Stimulated activated CD4-positive, alpha-beta T cell treated with anti-CD3 and anti-CD28 coated beads, Interleukin-1b, Interleukin-23, amount 100 ng/mL, for 1 hour (primary cell): ENCODE measurements at places on chromosomes 3 and 15.

DNA sequence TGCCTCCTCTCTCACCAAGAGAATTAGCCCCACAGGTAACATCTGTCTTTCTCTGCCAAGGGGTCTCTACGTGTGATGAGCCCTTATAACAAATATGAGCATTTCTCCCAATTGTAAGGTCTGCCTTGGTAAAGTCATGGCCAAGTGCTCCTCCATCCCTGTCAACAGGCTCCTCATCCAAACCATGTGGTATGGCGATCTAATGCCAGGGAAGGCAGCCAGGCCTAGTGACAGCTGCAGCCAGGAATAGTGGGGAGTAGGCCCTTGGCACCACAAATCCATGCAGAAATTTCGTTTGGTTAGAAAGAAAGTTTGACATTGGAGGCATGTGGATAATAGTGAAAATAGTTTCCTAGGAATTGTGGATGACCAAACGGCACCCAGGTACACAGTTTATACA, 4.7 kb upstream of the LRTM1 start:
- no peak for DNase-seq

GRCh38 chr15:55403531-55403930, 4.6 kb downstream of the CCPG1 start:
- no peak for DNase-seq

GRCh38 chr3:22377421-22377820, 626.4 kb upstream of the ZNF385D start:
- no peak for DNase-seq

DNA sequence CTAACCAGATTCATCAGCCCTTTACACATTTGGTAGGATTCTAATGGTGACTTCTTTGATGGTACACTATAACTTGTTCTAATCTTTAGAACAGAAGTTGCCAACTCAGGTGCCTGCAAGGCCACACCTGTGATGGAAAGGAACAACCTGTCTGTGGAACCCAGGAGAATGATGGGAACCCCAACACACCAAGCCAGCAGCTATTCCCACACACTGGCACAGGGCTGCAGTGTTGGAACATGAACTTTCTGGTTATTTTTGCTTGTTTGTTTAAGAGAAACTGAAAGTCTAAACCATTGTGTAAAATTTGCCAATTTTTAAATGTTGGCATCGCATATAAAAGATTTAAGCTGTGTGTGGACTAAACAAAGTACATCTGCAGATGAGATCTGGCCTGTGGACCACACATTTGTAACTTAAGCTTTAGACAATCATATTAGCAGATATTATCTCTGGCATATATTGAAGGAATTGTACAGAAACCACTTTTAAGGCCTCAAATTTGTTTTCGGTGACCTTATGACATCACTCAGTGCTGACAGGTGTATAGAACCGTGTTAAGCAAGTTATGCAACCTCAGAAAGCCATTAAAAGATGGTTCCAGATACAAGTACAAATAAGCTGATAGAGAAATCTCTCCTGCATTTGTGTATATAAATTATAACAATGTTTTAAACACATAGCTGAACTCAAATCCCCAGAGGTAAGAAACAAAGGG, 242.9 kb downstream of the SLC9A9 start:
- DNase-seq: no peak

DNA sequence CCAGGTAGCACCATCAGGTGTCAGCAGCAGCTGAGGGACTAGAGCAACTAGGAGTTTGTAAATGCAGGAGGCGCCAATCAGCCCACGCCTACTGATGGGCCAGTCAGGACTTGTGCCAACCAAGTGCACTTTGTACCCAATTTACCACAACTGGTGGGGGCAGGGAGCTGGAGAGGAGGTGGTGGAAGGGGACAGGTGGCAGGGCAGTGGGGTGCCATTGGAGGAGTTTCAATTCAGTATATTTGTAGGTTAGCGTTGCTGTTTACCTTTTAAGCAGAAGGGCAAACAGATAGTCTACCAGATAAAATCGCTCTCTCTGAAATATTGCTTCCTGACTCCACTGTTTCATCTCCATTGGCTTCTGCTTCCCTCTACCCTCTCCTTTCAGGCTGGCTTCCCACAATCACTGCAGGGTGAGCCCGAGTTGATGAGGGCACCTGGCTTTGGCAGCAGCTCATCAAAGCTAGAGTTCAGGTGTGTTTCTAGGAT, 75.7 kb downstream of the TRIM69 start:
- DNase-seq: no peak

- no peak for DNase-seq
Observed at GRCh38 chr15:99511531-99511865, 54.3 kb upstream of the MEF2A start.
